Suppressor macrophage (primary cell): ENCODE measurements at places on chromosomes 16 and 17.

GRCh38 chr16:80274576-80275191 is 266.1 kb upstream of the DYNLRB2 start:
- no peak for DNase-seq

GRCh38 chr16:86191663-86192062 is 292.7 kb downstream of the IRF8 start:
- DNase-seq, result no peak

DNA sequence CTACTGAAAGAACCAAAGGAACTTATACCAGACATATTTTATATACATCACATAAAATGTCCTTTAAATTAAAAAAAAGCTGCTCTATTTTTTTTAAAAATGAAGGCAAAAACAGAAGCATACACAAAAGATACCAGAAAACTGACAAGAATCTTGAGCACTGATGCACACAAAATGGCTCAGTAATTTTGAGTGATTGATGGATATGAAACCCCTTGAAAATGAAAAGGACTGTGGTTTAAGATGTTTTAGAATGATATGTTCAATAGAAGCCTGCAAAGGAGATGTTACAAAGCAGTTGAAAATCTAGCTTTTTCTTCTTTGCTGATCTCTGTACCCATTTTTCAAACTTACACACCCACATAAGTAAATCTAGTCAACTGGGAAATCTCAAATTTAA is 2.7 kb downstream of the C16orf87 start:
- no peak for DNase-seq

DNA sequence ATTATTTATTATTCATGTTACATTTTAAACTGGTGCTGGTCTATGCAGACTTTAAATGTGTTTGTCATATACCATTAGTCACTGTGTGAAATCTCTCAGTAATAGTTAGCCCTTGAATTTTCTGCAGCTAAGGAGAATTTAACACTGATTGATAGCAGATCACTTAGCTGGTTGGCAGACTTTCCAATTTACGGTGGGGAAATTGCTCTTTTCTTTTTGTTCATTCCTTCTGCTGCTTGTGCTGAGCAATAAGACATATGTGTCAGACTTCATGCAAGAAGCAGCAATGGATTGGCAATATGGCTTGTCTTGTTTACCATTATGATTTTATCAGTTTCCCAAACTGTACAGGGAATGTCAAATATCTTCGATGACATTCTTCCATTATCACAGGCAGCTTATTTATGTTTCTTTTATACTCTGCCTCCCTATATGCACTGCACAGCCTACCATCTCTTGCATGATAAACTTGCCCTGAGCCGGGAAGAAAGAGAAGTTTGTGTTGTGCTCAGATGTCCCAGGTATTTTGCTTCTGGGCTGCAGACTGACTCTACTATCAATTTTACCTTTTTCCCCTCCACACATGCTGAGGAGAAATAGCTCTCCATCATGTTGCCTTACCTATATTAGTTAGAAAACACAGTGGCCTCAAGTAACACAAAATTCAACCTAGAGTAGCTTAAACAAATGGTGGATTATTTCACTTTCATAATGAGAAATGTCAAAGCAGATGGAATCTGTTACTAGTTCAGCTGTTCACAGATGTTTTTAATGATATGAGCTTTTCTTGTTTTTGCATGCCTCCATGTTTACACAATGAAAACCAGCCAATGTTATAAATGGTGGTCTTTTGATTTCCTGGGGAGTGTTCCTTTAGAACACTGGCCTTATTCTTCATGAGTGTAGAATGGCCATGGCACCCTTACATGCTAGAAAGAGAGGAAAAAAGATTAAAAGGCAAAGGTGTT is 968.1 kb upstream of the GOT2 start:
- no peak for DNase-seq
